ENCODE measurements at places on chromosomes 2 and 18. TPM values are rescaled to one million over a fixed set of nuclear protein-coding genes. Genes with fewer than 3 reads are reported as not detected.

Gene ECEL1
- total RNA-seq = 6.5 TPM

Gene MYO3B
- 0.27 TPM for total RNA-seq

Gene GRB14
- 11.6 TPM for total RNA-seq

Gene ATP6V1C2
- total RNA-seq = 0.74 TPM

Gene TXNDC2
- total RNA-seq = not detected

Gene GAREM2
- total RNA-seq = 19.9 TPM

Gene SAG
- not detected for total RNA-seq

Gene UGT1A8
- total RNA-seq = not detected

Gene FAM98A
- total RNA-seq = 103 TPM

Gene ANKRD62
- total RNA-seq = not detected

Gene COLEC12
- 2.3 TPM for total RNA-seq

Gene KLF11
- 6.4 TPM for total RNA-seq

Gene ARHGAP28
- total RNA-seq = 15.4 TPM

Gene ERICH2
- 2.0 TPM for total RNA-seq

Gene TAF1B
- total RNA-seq = 25.8 TPM

All from H1 (cell line).